ENCODE measurements at places on chromosomes 3 and 15.

DNA sequence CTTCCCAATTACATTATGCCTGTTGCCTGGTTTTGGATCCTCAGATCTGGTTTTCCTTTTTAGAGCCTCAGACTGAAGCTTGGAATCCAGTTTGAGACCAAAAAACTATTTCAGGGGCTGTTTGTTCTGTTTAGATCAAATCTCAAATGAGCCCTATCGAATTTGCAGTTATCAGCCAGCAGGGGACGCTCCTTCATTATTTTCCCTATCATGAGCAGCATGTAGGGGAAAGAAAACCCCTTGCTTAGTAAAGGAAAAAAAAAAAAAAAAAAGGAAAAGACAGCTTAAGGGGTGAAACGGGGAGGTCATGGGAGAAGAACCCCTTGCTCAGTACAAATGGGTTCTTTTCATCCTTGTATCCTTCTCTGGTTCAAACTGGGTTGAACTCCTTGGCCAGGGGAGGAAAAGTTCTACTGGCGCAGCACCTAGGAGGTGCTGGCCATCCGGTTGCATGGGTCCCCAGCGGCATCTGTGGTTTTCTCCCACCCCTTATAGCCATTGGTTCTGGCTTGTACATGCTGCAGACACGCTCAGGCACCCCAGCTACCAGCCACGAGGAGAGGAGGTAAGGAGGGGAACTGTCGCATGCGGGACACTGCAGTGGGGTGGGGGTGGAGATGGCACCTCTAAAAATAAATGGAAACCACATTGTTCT lies 1375.1 kb upstream of the ALCAM start:
- no peak for DNase-seq

DNA sequence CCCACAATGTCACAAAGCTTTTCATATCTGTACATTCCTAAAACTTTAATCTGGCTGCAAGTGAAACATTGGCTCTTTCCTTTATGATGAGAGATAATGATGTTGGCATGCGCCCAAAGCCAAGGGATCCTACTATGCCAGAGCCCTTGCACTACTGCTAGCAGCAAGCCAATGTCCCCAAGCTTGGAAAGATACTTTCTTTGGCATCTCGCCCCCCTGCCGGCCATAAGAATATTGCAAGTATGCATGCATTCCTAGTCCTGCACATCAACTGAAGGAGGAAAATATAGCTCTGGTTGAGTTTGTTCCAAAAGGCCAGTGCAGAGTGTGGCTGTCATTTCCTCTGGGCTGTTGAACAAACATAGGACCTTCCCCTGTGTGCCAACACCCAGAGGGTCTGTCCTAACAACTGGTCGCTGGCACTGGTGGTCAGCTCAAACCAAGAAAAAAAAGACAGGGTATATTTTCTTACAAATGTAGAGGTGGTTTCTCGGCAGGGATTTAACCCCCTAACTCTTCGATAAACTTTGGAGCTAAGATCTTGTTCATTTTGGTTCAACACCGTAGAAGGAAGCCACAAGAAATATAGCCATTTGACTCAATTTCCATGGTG lies 120.9 kb upstream of the ZBED2 start:
- DNase-seq, result peak; percentile 42

DNA sequence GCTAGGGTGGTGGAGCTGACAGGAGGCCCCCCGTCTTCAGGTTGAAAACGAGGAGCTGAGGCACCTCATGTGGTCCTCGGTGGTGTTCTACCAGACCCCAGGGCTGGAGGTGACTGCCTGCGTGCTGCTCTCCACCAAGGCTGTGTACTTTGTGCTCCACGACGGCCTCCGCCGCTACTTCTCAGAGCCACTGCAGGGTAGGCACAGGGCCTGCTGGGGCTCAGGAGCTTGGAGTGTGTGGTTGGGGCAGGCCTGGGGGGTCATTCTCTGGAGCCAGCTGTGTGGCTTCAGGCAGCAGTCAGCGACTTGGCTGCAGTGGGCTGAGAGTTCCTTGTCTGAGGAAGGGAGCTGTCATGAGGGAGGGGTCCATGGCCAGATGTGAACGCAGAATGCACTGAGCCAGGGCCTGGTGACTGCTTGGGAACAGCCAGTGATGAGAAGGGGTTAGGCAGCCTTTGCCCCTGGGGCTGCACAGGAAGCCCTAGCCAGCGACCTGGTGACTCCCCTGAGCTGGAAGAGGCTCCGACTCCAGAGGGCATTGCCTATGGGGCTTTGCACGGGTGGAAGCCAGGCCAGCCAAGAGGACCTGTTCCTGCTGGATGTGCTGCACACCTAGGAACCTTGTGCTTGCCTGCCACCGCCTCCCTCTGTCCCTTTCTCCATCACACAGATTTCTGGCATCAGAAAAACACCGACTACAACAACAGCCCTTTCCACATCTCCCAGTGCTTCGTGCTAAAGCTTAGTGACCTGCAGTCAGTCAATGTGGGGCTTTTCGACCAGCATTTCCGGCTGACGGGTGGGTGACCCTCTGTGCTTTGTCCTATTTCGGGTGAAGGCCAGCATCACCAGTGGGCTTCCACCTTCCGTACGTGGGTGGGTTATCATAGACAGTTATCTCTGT lies 4.9 kb upstream of the STAB1 start:
- no peak for DNase-seq

DNA sequence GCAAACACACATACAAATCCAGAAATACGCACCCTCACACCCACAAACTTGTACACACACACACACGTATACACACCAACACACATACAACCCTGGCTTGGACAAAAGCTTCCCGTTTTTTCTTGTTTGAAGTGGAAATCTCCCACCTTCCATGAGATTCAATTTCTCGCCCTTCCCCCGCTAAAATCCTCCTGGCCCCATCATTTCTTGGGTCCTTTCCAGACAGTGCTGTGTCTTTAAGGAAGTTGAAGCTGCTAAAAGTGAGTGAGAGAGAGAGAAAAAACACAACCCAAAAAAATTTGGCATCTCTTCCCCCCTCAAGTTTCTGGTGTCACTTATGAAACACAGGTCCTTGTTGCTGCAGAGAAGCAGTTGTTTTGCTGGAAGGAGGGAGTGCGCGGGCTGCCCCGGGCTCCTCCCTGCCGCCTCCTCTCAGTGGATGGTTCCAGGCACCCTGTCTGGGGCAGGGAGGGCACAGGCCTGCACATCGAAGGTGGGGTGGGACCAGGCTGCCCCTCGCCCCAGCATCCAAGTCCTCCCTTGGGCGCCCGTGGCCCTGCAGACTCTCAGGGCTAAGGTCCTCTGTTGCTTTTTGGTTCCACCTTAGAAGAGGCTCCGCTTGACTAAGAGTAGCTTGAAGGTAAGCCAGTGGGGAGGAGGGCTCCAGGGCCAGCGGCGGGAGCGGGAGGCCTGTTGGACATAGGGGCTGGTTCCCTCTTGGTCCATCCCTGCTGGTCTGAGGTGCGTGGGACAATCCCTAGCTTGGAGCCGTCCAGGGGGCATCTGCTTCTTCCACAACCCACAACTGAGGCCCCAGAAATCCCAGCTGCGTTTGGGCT lies at the start of gene ISLR:
ISLR (plus strand) TSS at position 331 of the 839 bp plus-strand sequence. CDS start 1,149 bp downstream, outside the sequence.
- peak; percentile 21 for DNase-seq

DNA sequence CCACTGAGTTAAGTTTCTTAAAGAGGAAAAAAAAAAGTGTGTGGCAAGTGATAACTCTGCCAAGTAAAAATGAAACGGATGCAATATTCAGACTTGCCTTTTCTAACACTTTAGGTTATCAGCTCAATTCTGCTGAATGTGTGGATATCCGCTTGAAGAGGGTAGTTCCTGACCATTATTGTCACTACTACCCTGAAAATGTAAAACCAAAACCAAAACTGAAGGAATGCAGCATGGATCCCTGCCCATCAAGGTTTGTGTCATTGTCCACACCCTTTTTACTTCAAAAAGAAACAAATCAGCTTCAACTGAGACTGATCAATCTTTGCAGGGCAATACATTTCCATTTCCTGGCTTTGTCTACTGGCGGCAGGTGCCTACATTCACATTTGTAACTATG lies 236.1 kb downstream of the ADAMTSL3 start:
- no peak for DNase-seq
